ENCODE measurements at places on chromosomes 1 and 21. TPM values are rescaled to one million over a fixed set of nuclear protein-coding genes. Genes with fewer than 3 reads are reported as not detected.

LCE2B gene
- total RNA-seq = not detected

ARHGAP30 gene
- total RNA-seq = 189 TPM

RALGPS2 gene
- 6.8 TPM for total RNA-seq

HLX gene
- total RNA-seq = 0.26 TPM

PLA2G2F gene
- not detected for total RNA-seq

SELENBP1 gene
- total RNA-seq = not detected

GJA5 gene
- total RNA-seq = not detected

GPR52 gene
- 9.6 TPM for total RNA-seq

MAGI3 gene
- 8.0 TPM for total RNA-seq

SERPINC1 gene
- total RNA-seq = not detected

DNAJC6 gene
- 2.4 TPM for total RNA-seq

TENT5C gene
- total RNA-seq = 173 TPM

AVPR1B gene
- not detected for total RNA-seq

DESI2 gene
- 19.6 TPM for total RNA-seq

BNIPL gene
- 0.42 TPM for total RNA-seq

LYPD8 gene
- total RNA-seq = not detected

IVL gene
- total RNA-seq = not detected

RIPK4 gene
- 0.50 TPM for total RNA-seq

TNFRSF8 gene
- 0.20 TPM for total RNA-seq

GSTM5 gene
- 0.60 TPM for total RNA-seq

PTPN7 gene
- total RNA-seq = 97.5 TPM

BLACAT1 gene
- 0.10 TPM for total RNA-seq

CACNA1S gene
- total RNA-seq = not detected

IL6R gene
- total RNA-seq = 79.0 TPM

PADI4 gene
- total RNA-seq = 1.5 TPM

PLPP3 gene
- 0.52 TPM for total RNA-seq

CATSPERE gene
- 0.47 TPM for total RNA-seq

PADI2 gene
- total RNA-seq = 0.23 TPM

MYBPH gene
- total RNA-seq = not detected

BTBD19 gene
- 43.1 TPM for total RNA-seq

IFI44 gene
- total RNA-seq = 89.4 TPM

C2CD4D gene
- total RNA-seq = 2.3 TPM

UTP11 gene
- total RNA-seq = 8.7 TPM

SIM2 gene
- not detected for total RNA-seq

DCST1 gene
- total RNA-seq = 0.23 TPM

TMEM200B gene
- total RNA-seq = not detected

PLA2G4A gene
- total RNA-seq = 0.96 TPM

WDTC1 gene
- 30.7 TPM for total RNA-seq

ZNF648 gene
- not detected for total RNA-seq

OR2T29 gene
- total RNA-seq = not detected

PAPPA2 gene
- total RNA-seq = 0.73 TPM

TSPEAR gene
- total RNA-seq = not detected

ENAH gene
- total RNA-seq = 0.57 TPM

CHIA gene
- total RNA-seq = not detected
